NCI-H1694 treated with DMSO at 0.1 percent for 48 hours (cell line): ENCODE measurements at places on chromosomes 5 and 9.

GRCh38 chr9:109600142-109600541 is 102.0 kb upstream of the PTPN3 start:
- no peak for DNase-seq

DNA sequence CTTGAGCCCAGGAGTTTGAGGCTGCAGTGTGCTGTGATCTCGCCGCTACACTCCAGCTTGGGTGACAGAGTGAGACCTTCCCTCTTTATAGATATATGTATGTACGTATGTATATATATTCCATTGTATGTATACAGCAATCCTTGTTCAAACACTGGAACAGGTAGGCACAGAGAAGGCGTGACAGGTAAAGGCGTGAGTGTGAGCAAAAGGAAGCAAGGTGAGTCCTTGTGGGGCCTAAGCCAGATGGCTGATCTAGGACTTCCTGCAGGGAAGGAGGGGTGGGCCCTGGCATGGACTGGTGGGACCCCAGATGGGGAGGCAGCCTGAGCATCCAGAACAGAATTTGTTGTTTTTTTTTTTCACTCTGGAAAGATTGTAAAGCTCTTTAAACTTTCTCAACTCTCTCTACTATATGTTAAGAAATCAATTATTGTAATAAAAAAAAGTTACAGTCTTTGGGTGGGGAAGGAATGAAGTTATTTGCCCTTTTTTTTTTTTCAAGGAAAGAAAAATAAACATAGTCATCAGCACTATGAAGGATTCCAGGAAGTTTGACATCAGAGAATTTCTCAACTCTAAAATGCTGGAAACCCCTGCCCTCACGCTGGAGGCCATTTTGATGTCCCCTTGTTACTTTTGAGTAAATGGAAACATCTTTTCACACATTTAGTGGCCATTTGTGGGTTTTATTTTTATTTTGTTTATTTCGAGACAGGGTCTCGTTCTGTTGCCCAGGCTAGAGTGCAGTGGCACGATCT is 38.9 kb upstream of the STXBP1 start:
- DNase-seq, result peak; percentile 12

- no peak for DNase-seq
Observed at GRCh38 chr5:138212828-138213160, 329 bp downstream of the CDC23 start.

- DNase-seq, result no peak
Observed at GRCh38 chr9:125126019-125126746, 17.1 kb downstream of the SCAI start.
